Activated CD4-positive, alpha-beta T cell treated with anti-CD3 and anti-CD28 coated beads, Interleukin-2, amount 10 ng/mL, durations not matched to agents 7 days and 5 days (primary cell): ENCODE measurements at places on chromosomes 3 and 15. TPM values are rescaled to one million over a fixed set of nuclear protein-coding genes. Genes with fewer than 3 reads are reported as not detected.

- H3K36me3 ChIP-seq: no peaks in the 10 kb centered on the region
- H3K27ac ChIP-seq: no peak overlapping the region
- H3K4me1 ChIP-seq: peaks cover 8% of the 10 kb centered on the region
These were observed 15.3 kb downstream of the ZBTB38 start for GRCh38 chr3:141383555-141384129.

HTR3E gene
- total RNA-seq: not detected

TKT gene
- total RNA-seq: 224 TPM

NPAP1 gene
- total RNA-seq: not detected

SLC30A4 gene
- 4.3 TPM for total RNA-seq

PRSS50 gene
- total RNA-seq: not detected

GRCh38 chr3:161081633-161082032, 23.5 kb downstream of the B3GALNT1 start:
- H3K36me3 ChIP-seq: no peaks in the 10 kb centered on the region
- peaks cover 28% of the 10 kb centered on the region for H3K4me1 ChIP-seq
- H3K27me3 ChIP-seq: no peaks in the 10 kb centered on the region
- peak overlapping the region; percentile 3 for H3K27ac ChIP-seq
- DNase-seq: no peak
- H3K4me3 ChIP-seq: no peak overlapping the region

GRCh38 chr15:48374472-48374871, 43.2 kb downstream of the DUT start:
- no peaks in the 10 kb centered on the region for H3K36me3 ChIP-seq
- H3K27me3 ChIP-seq: peaks cover 34% of the 10 kb centered on the region
- H3K4me3 ChIP-seq: no peak overlapping the region
- no peak overlapping the region for H3K27ac ChIP-seq
- H3K4me1 ChIP-seq: no peaks in the 10 kb centered on the region

DNA sequence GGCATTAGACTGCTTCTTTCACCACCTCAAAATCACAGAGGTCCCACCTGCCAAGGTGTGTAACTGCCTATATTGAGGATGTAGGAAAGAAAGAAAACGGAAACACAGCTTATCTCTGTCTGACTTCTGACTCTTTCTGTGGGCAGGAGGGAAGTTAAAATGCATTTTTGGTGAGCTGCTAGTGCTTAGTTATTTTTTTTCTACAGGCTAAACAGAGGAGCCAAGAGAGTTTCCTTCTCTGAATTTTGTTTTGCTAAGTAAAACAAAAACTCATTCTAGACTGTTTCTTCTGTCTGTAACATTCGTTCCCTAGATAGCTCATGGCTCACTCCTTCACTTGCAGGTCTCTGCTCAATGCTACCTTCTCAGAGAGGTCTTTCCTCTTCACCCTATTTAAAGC, 18.8 kb upstream of the AMOTL2 start:
- no peaks in the 10 kb centered on the region for H3K4me1 ChIP-seq
- no peaks in the 10 kb centered on the region for H3K36me3 ChIP-seq
- no peak overlapping the region for H3K27ac ChIP-seq
- peaks cover 16% of the 10 kb centered on the region for H3K27me3 ChIP-seq
- no peak overlapping the region for H3K4me3 ChIP-seq

GRCh38 chr3:126053513-126053912, 30.4 kb downstream of the SLC41A3 start:
- no peaks in the 10 kb centered on the region for H3K36me3 ChIP-seq
- no peak overlapping the region for H3K4me3 ChIP-seq
- no peaks in the 10 kb centered on the region for H3K27me3 ChIP-seq
- no peak overlapping the region for H3K27ac ChIP-seq
- peaks cover 19% of the 10 kb centered on the region for H3K4me1 ChIP-seq
- no peak for DNase-seq

DNA sequence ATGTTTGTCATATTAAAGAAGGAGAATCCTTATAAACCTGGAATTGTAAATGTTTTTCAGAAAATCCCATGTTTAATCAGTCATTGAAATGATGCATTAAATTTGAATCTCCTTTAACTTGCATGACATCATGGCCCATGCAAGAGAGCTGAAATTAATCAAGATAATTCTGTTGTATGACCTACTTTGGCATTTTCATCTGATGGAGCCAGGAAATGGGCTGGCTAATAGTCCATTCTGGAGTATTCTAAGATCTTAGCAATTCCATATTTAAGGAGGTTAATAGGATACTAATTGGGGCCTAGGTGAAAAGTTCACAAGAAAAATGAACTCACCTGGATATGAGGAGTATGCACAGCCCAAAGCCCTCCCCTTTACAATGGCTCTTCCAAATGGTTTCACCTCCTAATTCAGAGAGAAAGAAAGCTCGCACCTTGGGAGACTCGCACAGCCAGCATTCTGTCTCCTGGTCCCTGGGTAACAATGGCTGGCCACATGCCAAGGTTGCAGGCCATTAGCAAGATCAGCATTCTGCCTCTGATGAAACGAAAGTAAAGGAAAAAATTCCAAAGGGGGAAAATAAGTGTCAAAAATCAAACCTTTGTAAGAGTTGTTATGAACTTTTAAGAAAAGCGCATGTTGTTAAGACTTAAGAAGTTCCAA, 786.4 kb downstream of the MCTP2 start:
- no peaks in the 10 kb centered on the region for H3K4me1 ChIP-seq
- H3K27ac ChIP-seq: no peak overlapping the region
- no peak for DNase-seq
- no peak overlapping the region for H3K4me3 ChIP-seq
- no peaks in the 10 kb centered on the region for H3K36me3 ChIP-seq
- H3K27me3 ChIP-seq: no peaks in the 10 kb centered on the region

- no peak overlapping the region for H3K4me3 ChIP-seq
- H3K27ac ChIP-seq: no peak overlapping the region
- H3K36me3 ChIP-seq: no peaks in the 10 kb centered on the region
- no peaks in the 10 kb centered on the region for H3K4me1 ChIP-seq
- H3K27me3 ChIP-seq: no peaks in the 10 kb centered on the region
These were observed 392.4 kb downstream of the EDEM1 start for GRCh38 chr3:5579946-5580345.

DNA sequence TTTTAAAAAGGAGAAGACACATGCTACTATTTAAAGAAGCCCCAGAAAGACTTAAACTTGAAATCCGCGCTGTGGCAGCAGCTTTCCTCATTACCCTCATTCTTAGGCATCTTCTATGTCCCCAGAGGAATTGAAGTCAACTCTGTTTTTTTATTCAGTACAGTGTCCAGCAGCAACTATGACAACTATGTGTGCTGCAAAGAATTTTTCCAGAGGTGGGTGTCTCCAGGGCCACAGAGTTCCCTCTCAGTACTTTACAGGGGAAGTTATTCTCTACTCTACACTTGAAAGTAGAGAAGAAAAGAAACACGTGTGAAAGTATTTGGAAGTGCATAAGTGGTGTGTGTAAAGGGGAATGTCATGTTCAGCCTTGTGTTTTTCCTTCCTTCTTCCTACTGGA, 32.0 kb downstream of the GATM start:
- H3K36me3 ChIP-seq: no peaks in the 10 kb centered on the region
- H3K27ac ChIP-seq: no peak overlapping the region
- DNase-seq: no peak
- H3K4me1 ChIP-seq: no peaks in the 10 kb centered on the region

PRR23C gene
- total RNA-seq: not detected

DNA sequence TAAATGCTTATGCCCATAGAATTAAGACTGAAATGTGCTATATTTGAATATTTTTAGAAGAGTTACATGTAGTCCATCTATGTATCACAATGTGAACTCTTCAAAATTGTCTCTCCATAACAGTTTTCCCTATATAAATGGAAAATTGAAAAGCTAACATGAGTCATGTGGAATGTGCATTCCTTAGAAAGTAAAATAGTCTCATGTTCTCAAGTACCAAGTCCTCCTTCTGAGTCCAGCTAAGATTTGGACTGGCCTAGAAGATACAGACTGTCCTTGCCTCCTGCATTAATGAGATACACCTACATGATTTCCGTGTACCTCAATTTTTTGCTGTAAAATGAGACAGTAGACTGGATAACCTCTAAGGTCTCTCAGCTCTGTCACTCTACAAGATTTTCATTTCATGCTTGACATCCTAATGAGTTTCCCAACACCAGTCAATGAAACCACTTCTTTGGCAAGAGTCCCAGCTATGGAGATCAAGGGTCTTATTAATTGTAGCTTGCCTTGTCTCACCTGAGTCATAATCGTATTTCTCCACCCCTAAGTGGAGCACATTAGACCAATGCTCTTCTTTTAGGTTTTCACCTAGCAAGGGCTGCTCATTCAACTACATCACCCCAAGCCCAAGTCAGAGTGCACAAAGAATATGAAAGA, 350.6 kb upstream of the IL12A start:
- no peak for DNase-seq
- H3K4me3 ChIP-seq: no peak overlapping the region
- H3K4me1 ChIP-seq: no peaks in the 10 kb centered on the region
- no peaks in the 10 kb centered on the region for H3K36me3 ChIP-seq
- H3K27ac ChIP-seq: no peak overlapping the region

- H3K36me3 ChIP-seq: no peaks in the 10 kb centered on the region
- DNase-seq: no peak
- H3K4me3 ChIP-seq: no peak overlapping the region
- H3K27ac ChIP-seq: no peak overlapping the region
These were observed 27.7 kb upstream of the CPNE4 start for GRCh38 chr3:132062535-132062934.

GRCh38 chr3:107025961-107026360, 351.3 kb upstream of the CCDC54 start:
- H3K27ac ChIP-seq: no peak overlapping the region
- no peak overlapping the region for H3K4me3 ChIP-seq
- no peaks in the 10 kb centered on the region for H3K36me3 ChIP-seq
- no peak for DNase-seq
- H3K27me3 ChIP-seq: no peaks in the 10 kb centered on the region
- H3K4me1 ChIP-seq: no peaks in the 10 kb centered on the region

DNA sequence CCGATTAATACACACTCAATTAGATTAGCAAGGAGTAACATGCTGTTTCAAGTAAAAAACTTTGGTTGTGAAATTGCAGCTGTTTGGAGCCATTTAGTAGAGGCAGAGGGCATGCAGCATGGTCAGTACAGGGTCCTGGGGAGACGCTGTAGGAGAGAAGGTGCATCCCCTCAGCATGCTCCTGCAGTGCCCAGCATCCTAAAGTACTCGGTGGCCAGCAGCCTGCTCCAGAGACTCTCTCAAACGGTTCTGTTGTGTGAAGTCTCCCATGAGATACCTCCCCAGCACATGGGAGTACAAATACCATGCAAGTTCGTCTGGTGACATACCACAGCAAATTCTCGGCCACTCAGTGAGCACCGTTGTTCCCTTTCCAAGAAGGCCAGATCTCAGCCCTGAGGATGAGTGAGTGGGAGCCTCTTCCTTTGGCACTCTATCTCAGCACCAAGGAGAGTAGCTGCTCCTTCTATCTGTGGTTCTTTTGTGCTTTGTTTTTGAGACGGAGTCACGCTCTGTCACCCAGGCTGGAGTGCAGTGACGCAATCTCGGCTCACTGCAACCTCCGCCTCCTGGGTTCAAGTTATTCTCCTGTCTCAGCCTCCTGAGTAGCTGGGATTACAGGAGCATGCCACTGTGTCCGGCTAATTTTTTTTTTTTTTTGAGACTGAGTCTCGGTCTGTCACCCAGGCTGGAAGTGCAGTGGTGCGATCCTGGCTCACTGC, 72.7 kb downstream of the TJP1 start:
- no peak for DNase-seq
- H3K4me1 ChIP-seq: no peaks in the 10 kb centered on the region
- no peak overlapping the region for H3K4me3 ChIP-seq
- no peak overlapping the region for H3K27ac ChIP-seq
- H3K36me3 ChIP-seq: no peaks in the 10 kb centered on the region

DNA sequence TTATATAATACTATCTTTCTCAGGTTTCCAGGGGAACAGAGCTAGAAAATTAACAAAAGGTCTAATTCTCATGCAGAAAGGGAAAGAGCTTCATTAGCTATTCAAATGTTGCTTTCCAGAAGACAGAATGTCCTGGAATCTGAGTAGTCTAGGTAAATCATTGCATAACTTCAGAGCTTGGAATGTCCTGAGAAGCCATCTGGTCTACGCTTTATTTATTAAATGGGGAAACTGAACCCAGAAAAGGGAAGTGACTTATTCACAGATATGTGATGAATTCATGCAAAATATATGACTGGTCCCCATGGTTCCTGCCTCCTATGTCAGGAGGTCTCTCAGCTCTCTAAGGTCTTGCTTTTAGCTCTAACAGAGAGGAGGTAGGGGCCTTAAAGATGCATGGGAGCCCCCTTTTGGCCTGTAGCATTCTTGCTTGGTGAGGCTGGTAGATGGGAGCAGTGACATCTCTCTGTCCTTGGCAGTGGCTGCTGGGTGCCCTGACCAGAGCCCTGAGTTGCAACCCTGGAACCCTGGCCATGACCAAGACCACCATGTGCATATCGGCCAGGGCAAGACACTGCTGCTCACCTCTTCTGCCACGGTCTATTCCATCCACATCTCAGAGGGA, 99.2 kb downstream of the CEMIP start:
- H3K27ac ChIP-seq: no peak overlapping the region
- no peak for DNase-seq
- H3K27me3 ChIP-seq: peaks cover 5% of the 10 kb centered on the region

CP gene
- not detected for total RNA-seq

LSMEM2 gene
- total RNA-seq: not detected

IGF1R gene
- 24.8 TPM for total RNA-seq

GRCh38 chr3:195872097-195872496, 36.3 kb downstream of the TNK2 start:
- H3K4me3 ChIP-seq: no peak overlapping the region
- peaks cover 6% of the 10 kb centered on the region for H3K36me3 ChIP-seq

DNA sequence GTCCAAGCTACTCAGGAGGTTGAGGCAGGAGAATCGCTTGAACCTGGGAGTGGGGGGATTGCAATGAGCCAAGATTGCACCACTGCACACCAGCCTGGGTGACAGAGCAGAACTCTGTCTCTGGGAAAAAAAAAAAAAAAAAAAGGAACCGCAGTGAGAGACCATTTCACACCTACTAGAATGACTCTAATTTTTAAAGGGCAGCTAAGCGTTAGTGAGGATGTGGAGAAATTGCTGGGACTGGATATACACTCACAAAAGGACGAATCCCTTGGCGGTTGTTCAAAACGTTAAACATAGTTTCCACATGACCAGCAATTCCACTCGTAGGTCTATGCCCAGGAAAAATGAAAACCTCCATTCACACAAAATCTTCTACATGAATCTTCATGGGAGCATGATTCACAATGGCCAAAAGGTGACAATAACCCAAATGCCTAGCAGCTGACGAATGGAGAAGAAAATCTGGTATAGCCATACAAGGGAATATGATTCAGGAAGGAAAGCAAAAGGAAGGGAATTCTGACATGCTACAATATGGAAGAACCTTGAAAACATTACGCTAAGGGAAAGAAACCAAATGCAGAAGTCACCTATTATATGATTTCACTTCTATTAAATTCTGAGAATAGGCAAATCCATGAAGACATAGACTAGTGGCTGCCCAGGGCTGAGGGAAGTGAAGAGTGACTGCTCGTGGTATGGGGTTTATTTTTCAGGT, 127.0 kb downstream of the CHSY1 start:
- H3K27me3 ChIP-seq: no peaks in the 10 kb centered on the region
- DNase-seq: no peak
- peaks cover 76% of the 10 kb centered on the region for H3K4me1 ChIP-seq
- H3K4me3 ChIP-seq: no peak overlapping the region
- peaks cover 31% of the 10 kb centered on the region for H3K36me3 ChIP-seq

SEMA3G gene
- total RNA-seq: 0.15 TPM

GRCh38 chr3:117706037-117706436, 996.5 kb downstream of the TUSC7 start:
- H3K4me3 ChIP-seq: no peak overlapping the region
- H3K27ac ChIP-seq: no peak overlapping the region
- no peak for DNase-seq
- H3K36me3 ChIP-seq: no peaks in the 10 kb centered on the region
- H3K4me1 ChIP-seq: no peaks in the 10 kb centered on the region

GRCh38 chr3:188948281-188948996, 223.3 kb upstream of the TPRG1 start:
- H3K4me3 ChIP-seq: no peak overlapping the region
- DNase-seq: no peak
- H3K4me1 ChIP-seq: peaks cover 22% of the 10 kb centered on the region
